Spinal cord (tissue), 10 donors: ENCODE measurements at places on chromosomes 5 and 9.

DNA sequence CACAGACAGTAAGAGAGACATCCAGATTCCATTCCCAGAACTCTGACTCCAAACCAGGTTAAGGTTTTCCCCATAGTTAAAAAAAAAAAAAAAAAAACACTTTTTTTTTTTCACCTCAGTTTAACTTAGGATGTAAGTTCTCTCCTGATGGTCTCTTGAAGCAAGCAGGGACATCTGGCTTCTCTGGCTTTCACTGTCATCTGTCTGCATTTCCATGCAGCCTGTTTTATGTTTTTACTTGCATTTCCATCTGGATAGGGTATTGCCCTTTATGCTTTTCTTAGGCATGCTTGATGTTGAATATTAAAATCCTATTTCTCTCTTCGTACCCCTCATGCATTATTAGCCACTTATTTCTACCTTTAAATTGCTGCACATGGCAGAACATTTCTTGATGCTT, 135.3 kb upstream of the WWC1 start:
- no peak for DNase-seq

GRCh38 chr9:93319301-93319991, 132.0 kb upstream of the FAM120A start:
- DNase-seq, result no peak

GRCh38 chr5:171309276-171310211, 496 bp downstream of the TLX3 start:
- peak; percentile 42 for DNase-seq

- no peak for DNase-seq
Observed at GRCh38 chr9:127629468-127630081, 17.5 kb downstream of the STXBP1 start.

- no peak for DNase-seq
Observed at GRCh38 chr5:5953584-5954274, 424.6 kb downstream of the MED10 start.

DNA sequence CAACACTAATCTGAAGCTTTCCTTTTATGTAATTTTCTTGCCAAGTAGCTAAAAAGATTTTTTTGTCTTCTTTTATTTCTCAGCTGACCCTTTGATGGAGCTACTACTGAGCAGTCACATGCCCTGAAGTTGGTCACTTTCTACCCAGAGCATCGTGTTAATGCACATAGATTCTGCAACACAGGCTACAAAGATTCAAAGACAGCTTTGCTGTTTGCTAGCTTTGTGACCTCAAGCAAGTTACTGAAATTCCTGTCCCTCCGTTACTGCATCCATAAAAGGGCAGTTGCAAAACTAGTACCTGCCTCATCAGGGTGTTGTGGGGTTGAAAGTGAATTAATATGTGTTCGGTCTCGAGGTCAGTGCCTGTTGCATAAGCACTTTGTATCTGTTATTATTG, 179.9 kb downstream of the GAS1 start:
- no peak for DNase-seq

- peak; percentile 80 for DNase-seq
Observed at GRCh38 chr5:38809388-38810359, 36.1 kb upstream of the OSMR start.

DNA sequence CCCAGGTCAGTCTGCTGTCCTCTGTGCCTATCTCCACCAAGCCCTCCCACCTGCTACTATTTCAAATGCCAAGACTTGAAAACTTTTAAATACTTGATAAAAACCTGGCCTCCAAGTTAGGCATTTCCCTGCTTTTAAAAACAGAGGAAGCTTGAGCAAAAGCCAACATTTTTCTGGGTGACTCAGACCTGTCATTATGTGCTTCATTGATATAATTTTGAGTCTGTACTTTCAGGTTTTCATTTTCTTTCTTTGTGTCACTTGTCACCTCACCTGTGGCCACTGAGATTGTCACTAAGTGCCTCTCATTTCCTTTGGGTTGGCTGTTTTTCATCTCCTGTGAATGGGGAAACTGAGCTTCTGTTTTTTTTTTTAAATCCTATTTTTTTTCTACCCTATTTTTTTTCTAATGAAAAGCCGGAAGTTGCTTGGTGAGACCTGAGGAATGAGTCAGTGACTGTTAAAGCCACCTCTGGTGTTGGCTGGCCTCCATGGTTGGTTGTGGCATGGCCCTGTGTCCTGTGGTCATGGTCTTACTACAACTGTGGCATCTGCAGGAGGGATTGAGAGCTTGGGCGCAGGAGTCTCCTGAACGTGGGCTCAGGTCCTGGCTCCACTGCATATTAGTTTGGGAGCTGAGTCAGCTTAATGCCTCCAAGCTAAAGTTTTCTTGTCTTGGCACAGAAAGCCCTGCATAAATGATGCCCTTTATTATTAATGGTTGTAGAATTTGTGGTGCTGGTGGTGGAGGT, 56.7 kb downstream of the ARHGAP26 start:
- DNase-seq, result no peak
